ENCODE measurements at places on chromosomes 2 and 18.

DNA sequence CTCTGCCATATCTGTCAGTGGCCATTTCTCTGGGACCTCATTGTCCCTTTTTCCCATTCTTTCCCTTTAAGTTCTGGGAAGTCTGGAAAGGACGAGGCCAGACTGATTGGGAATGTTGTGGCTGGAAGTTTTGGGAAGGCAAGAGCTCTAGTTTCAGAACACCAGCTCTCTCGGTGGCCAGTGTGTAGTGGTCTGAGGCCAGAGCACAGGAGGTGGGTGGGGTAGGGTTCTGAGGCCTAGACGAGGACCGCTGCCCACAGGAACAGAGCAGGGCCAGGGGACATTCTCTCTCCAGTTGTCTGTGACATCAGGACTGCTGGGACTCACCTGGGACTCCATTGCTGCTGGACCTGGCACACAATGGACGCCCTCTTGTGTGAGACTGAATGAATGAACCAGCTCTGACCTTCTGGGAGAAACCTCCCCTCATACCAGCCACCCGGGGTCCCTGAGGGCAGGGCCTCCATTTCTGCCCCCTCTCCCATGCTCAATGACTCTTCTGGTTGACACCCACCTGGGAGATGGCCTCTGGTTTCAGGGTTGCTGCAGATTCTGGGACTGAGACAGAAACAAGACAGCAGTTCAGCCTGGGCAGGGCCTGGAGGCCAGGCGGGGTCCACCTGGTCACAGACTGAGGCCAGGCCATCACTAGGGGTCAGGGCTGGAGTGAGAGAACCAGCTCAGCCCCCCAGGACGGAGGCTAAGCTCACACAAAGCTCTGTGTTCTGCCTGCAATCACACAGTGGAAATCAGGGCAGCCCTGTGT, 8.4 kb upstream of the NPPC start:
- DNase-seq = no peak

DNA sequence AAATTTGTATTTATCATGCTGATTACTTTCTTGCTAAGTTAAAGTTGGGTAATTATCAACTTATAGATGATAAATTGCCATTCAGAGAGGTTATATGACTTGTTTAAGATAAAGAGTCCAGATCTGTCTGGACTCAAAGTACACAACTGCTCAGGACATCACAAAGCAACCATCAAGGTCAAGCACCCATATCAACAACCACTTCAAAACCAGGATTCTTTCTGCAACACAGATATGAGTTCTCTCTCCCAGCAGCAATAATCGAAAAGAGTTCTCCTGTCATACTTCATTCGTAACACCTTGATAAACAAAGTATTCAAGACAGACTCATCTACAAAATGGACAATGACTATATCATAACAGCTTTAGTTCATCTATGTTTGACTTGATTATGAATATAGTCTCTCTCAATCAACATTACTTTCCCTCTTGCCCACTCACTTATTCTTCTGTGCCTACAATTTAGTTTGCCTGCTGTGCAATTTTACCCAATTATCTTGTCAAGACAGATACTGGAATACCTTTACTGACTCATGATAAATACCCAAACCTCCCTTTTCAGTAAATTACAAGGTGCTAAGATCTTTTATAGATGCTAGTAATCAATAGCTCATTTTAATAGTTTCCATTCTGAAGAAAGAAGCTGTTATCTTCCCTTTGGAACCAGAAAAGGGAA, 281.8 kb downstream of the NBAS start:
- no peak for DNase-seq

DNA sequence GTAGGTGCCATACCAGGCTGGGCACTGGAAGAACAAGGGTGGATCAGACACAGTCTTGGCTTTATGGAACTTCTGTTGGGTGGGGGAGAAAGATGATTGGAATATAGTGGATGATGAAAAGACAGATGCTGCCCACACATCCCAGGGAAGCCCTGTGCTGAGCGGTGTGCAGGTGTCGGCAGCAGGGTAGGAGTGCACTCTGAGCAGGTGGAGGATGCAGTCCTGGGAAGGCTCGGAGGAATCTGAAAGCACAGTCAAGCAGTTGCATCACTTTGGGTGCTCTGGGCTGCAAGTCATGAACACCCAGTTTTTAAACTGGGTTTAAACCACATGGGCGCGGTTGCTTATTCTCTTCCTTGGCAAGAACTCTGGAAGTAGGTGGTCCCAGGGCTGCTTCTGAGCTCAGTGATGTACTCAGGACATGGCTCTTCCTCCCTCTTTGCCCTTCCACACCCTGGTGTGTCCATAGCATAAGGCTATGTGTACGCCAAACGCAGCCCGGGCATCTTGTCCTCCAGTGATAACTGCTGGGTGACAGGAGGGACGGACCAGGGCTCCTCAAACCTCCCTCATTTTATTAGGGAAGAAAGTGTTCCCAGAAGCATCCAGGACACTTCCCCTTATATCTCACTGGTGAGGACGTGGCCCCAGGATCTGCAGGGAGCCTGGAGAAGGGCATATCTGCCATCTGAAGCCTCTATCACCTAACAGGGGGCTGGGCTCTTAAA, 84.0 kb downstream of the SH3RF3 start:
- no peak for DNase-seq

DNA sequence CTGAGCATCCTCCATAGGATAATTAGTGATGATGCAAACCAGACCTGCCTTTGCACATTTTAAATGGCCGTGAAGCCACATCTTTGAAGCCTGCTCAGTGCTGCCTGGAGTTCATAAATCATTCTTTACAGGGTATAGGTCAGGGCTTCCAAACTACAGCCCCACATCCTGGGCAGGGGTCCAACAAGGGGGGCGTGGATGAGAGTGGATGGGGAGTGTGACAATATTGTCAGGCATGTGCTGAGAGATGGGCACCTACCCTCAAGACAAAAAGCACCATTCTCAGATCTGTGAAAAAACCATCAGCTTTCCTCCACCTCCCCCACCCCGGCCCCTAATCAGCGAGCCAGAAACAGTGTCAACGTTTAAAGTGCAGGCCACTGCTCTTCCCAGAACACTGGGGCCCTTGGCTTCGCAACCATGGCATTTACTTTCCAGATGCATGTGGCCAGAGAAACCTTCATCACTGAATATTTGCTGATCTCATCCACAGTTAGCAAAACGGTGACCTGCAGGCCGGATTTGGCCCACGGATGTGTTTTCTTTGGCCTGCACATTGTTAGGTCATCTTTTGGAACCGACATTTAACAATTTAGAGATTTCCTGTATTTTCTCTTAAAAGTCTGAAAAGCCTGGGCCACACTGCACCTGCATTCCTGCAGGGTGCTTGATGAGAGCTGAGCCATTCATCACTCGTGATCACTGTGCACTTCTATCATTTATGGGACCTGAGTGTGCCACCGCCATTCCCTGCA, 130.7 kb downstream of the ANKRD44 start:
- DNase-seq = no peak

DNA sequence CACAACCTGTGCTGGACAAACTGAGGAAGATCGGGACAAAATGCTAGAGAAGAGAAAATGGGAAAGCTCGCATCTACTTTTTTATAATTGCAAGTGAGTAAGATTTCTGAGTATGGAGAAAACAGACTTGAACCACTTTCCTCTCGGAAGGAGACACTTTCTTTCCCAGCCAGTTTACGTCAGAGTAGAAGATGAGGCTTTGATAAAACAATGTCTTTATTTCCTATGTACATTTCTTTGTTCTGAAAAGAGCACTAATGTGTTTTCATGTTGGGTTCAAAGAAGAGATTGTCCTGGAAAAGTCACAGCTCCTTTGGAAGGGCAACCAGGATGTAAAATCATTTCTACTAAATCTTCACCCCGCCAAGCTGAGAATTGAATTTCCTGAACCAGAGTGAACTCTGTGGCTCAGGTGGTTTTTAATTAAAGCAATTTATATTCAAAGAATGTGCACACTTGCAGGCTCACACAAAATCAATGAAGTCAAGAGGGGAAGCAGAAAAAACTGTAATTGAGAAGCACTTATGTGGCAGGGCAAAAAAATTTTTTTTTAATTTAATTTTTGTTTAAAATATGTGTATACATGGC, 23.4 kb upstream of the ITGA6 start:
- no peak for DNase-seq

- DNase-seq = no peak
Observed at GRCh38 chr2:198337368-198337767, 533.0 kb downstream of the PLCL1 start.

- no peak for DNase-seq
Observed at GRCh38 chr2:205665791-205666190, 16.5 kb upstream of the NRP2 start.

DNA sequence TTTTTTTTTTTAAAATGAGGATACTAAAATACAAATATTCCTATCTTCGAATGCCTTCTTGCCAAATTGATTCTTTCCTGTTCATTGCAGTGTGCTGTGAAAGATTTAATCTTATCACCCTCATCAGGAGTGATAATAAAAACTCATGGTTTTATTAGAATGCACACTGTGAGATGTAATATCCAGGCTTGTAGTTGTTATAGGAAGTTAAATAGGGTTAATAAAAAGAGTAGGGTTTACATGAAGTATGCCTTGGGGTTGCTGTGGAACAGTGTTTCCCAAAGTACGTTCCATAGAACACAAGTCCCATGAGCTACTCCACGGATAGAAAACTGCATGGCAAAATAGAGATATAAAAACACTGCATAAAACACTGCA, 191.9 kb downstream of the SPP2 start:
- no peak for DNase-seq

DNA sequence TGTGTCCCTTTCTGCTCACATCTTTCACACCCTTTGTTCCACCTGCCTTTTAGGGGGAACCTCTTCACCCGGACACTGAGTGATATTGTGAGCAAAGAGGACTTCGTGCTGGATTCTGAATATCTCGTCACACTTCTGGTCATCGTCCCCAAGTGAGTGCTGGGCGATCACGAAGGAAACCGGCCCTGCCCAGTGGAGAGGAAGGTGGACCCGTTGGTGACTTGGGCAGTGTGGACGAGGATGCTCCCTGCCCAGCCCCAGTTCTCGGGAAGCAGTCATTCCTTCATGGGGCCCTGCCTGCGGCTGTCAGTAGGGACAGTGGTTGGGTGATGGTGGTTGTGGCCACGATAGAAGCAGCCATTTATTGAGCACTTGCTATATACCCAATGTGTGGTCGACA, 40.8 kb downstream of the PDIA6 start:
- DNase-seq = no peak

DNA sequence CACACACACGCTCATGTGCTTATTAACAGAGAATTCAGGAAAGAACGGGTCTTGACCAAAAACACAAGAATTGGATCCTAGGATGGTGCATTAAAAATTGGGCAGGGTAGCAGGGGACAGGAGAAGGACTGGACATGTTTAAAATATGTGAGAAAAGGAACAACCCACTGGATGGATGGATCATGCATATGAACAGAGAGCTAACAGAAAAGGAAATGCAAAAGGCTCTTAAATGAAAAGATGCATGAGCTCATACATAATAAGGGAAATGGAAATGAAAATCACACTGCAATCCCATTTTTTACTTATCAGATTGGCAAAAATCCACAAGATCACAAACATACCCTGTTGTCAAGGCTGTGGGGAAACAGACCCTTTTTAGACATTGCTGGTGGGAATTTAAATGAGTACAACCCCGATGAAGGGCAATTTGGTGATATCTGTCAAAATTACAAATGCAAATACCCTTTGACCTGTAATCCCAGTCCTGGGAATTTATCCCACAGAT, 440.6 kb upstream of the SLC14A2 start:
- no peak for DNase-seq

DNA sequence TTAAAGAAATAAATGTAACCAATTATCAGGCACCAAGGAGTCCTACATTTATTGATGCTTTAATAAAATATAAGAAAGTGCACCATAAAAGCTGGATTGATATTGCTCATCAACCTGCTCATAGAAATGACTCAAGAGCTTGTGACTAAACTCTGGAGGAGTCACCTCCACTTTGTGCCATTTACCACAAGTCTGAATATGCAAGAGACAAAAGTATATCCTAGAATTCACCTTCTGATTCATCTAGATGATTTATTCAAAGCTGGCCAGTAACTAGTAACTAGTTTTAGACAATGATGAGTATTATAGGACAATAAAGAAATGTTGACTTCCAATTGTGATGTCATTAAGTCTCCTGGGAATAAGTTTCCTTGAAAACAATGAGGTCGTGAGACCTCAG, 146.0 kb upstream of the SOX11 start:
- no peak for DNase-seq
